B cell (primary cell): ENCODE measurements at places on chromosomes 1 and 21. TPM values are rescaled to one million over a fixed set of nuclear protein-coding genes. Genes with fewer than 3 reads are reported as not detected.

KRTAP19-3 gene
- not detected in 2 replicates for polyA plus RNA-seq

KCNH1 gene
- not detected in 2 replicates for polyA plus RNA-seq

ACP6 gene
- polyA plus RNA-seq, result 3.8 and 5.0 TPM in 2 replicates

SLC30A10 gene
- 0.06 TPM in 1 of 2 replicates, not detected in the other for polyA plus RNA-seq

LCE1F gene
- not detected in 2 replicates for polyA plus RNA-seq

CCDC27 gene
- polyA plus RNA-seq, result not detected in 2 replicates

CAMK1G gene
- not detected in 2 replicates for polyA plus RNA-seq

IVL gene
- not detected in 2 replicates for polyA plus RNA-seq

AIM2 gene
- polyA plus RNA-seq, result 14.4 and 40.4 TPM in 2 replicates

B3GALT2 gene
- polyA plus RNA-seq, result not detected in 2 replicates

HCRTR1 gene
- polyA plus RNA-seq, result not detected in 2 replicates

TBX19 gene
- polyA plus RNA-seq, result 5.6 and 6.3 TPM in 2 replicates

HTR1D gene
- polyA plus RNA-seq, result not detected in 2 replicates

GRCh38 chr1:79042117-79042516 is 35.6 kb upstream of the ADGRL4 start:
- no peak overlapping the region for H3K4me3 ChIP-seq
- H3K27ac ChIP-seq, result no peak overlapping the region
- no peaks in the 10 kb centered on the region for H3K36me3 ChIP-seq
- H3K4me1 ChIP-seq, result no peaks in the 10 kb centered on the region
- no peak for DNase-seq

DNA sequence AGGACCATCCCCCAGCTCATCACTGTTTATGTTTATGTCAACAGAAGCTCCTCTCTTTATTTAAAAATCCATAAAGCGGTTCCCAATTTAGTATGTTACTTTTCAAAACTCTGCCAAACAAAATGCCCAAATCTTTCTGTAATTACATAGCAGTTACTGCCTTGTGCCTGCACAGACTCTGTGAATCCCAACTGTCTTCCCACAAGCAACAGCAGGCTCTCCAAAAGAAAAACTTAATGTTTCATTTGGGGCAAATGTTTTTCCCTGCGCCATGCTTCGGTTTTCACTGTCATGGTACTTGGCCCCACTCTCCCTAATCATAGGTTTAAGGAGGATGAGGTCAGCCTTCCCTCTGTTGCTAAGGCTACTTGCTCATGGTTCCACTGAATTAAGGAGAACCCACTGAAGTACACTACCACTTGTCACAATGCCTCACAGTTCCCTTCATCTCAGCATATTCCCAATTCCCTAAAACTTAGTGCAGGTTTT is 4.6 kb downstream of the COLGALT2 start:
- H3K36me3 ChIP-seq, result no peaks in the 10 kb centered on the region
- peaks cover 22% of the 10 kb centered on the region for H3K27me3 ChIP-seq
- DNase-seq, result no peak
- H3K4me1 ChIP-seq, result peaks cover 17% of the 10 kb centered on the region
- no peak overlapping the region for H3K4me3 ChIP-seq
- H3K27ac ChIP-seq, result no peak overlapping the region

DNA sequence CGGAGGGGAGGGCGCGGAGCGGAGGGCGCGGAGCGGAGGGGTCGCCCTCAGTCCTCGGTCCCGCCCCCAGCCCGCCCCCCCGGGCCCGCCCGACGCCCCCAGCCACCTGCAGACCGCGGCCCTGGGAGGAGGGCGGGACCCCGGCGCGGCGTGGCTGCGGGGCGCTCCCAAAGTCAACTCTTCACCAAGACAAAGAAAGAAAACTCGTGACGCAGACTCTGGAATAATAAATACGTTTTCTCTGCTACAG is 1.2 kb downstream of the HES4 start:
- H3K4me3 ChIP-seq, result peak overlapping the region; percentile 26
- H3K36me3 ChIP-seq, result no peaks in the 10 kb centered on the region
- H3K27me3 ChIP-seq, result no peaks in the 10 kb centered on the region
- H3K27ac ChIP-seq, result no peak overlapping the region
- H3K4me1 ChIP-seq, result peaks cover 33% of the 10 kb centered on the region

- no peak overlapping the region for H3K27ac ChIP-seq
- H3K4me3 ChIP-seq, result no peak overlapping the region
- H3K4me1 ChIP-seq, result peaks cover 11% of the 10 kb centered on the region
- H3K27me3 ChIP-seq, result no peaks in the 10 kb centered on the region
- H3K36me3 ChIP-seq, result no peaks in the 10 kb centered on the region
- no peak for DNase-seq
Observed at GRCh38 chr1:116878804-116879477, 30.8 kb upstream of the PTGFRN start.

DNA sequence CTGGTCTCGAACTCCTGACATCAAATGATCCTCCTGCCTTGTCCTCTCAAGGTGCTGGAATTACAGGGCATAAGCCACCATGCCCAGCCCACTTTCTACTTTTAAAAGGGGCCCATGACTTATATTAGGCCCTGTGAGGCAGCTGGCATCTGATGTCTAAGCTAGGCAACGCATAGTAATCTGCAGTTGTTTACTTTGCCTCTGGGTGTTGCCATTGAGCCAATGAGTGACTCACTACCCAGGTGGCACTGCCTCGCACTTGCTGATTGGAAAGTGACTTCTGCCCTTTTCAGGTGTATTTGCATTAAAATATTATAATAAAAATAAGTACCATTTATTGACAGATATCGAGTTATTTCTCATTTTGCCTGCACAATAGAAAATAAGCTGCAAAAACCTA is 84.9 kb downstream of the KIF14 start:
- no peak overlapping the region for H3K27ac ChIP-seq
- no peaks in the 10 kb centered on the region for H3K36me3 ChIP-seq
- no peak for DNase-seq
- H3K4me1 ChIP-seq, result no peaks in the 10 kb centered on the region

GRCh38 chr1:19078536-19078935 is 122.1 kb upstream of the IFFO2 start:
- H3K27me3 ChIP-seq, result no peaks in the 10 kb centered on the region
- H3K4me1 ChIP-seq, result no peaks in the 10 kb centered on the region
- no peak overlapping the region for H3K27ac ChIP-seq

DNA sequence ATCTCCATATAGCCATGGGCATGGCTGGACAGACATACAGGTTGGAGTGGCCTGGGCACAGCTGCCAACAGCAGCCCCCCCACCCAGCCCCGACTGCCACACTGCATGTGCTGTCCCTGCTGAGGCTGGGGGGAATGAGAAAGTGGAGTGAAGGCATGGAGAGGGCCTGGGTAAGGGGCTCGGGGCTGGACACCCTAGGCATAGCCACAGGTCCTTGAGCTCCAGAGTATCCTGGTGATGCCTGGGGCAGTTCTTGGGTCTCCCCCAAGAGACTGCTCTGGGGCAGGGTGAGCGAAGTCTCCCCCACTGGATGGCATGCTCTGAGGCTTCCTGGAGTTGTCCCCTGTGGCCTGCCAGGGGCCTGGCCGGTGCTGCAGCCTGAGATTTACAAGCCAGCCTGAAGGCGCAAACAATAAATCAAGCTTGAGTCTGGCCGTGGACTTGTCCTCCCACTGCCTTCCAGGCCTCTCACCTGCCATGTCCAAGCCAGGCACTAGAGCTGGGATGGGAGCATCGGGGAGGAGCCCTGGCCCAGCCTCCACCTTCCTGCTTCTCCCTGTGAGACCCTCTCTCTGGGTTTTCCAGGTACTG is 53.6 kb downstream of the FOXO6 start:
- H3K27me3 ChIP-seq, result no peaks in the 10 kb centered on the region
- H3K36me3 ChIP-seq, result no peaks in the 10 kb centered on the region
- H3K4me3 ChIP-seq, result no peak overlapping the region
- no peak overlapping the region for H3K27ac ChIP-seq
- H3K4me1 ChIP-seq, result no peaks in the 10 kb centered on the region

- H3K4me1 ChIP-seq, result peaks cover 6% of the 10 kb centered on the region
- peak; percentile 27 for DNase-seq
- no peak overlapping the region for H3K4me3 ChIP-seq
- no peaks in the 10 kb centered on the region for H3K27me3 ChIP-seq
Observed at GRCh38 chr1:9289711-9290485, 2.8 kb upstream of the SPSB1 start.

DNA sequence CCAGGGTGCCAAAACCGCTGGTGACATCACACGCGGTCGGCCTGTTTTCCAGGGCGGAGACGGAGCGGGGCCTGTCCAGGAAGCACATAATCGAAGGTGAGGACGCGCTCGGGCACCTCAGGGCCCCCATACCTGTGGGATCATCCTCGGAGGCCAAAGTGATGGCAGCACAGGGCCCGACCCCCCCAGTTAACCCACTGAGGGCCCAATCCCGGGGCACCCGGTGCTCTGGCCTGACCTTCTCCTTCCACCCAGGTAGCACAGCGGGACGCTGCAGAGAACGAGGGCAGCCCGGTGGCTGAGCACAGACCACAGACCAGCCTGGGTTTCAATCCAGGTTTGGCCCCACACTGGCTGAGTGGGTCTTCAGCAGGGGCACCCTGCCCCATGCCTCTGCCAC is 43.3 kb downstream of the KCNAB2 start:
- no peak overlapping the region for H3K27ac ChIP-seq
- H3K4me1 ChIP-seq, result no peaks in the 10 kb centered on the region
- H3K4me3 ChIP-seq, result no peak overlapping the region
- H3K27me3 ChIP-seq, result no peaks in the 10 kb centered on the region
- no peak for DNase-seq
- no peaks in the 10 kb centered on the region for H3K36me3 ChIP-seq

GRCh38 chr1:196209983-196210382 is 398.3 kb downstream of the KCNT2 start:
- H3K4me3 ChIP-seq, result no peak overlapping the region
- H3K27me3 ChIP-seq, result no peaks in the 10 kb centered on the region
- no peaks in the 10 kb centered on the region for H3K4me1 ChIP-seq
- H3K27ac ChIP-seq, result no peak overlapping the region
- no peaks in the 10 kb centered on the region for H3K36me3 ChIP-seq

- H3K27me3 ChIP-seq, result no peaks in the 10 kb centered on the region
- DNase-seq, result no peak
- no peak overlapping the region for H3K27ac ChIP-seq
- no peaks in the 10 kb centered on the region for H3K36me3 ChIP-seq
- no peaks in the 10 kb centered on the region for H3K4me1 ChIP-seq
Observed at GRCh38 chr21:35825370-35826353, 234.7 kb downstream of the SETD4 start.

DNA sequence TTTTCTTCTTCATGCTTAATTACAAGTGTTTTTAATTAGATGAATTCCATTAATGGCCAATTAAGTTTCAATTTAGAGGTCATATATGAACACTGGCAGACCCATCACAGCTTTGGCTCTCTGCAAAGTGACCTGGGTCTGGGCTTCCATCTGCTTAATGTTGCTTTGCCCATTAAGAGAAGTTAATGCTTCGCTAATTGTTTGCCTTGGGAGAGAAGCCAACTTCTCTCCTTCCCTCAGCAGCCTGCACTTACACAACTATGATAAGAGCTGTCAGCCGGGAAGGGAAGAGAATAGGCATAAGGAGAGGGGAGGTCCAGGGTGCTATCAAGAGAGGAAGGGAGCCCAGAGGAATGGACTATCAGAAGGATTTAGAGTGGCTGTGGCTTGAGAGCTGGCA is 29.0 kb upstream of the CCDC190 start:
- no peaks in the 10 kb centered on the region for H3K36me3 ChIP-seq
- no peaks in the 10 kb centered on the region for H3K4me1 ChIP-seq
- H3K27me3 ChIP-seq, result no peaks in the 10 kb centered on the region
- H3K4me3 ChIP-seq, result no peak overlapping the region

DNA sequence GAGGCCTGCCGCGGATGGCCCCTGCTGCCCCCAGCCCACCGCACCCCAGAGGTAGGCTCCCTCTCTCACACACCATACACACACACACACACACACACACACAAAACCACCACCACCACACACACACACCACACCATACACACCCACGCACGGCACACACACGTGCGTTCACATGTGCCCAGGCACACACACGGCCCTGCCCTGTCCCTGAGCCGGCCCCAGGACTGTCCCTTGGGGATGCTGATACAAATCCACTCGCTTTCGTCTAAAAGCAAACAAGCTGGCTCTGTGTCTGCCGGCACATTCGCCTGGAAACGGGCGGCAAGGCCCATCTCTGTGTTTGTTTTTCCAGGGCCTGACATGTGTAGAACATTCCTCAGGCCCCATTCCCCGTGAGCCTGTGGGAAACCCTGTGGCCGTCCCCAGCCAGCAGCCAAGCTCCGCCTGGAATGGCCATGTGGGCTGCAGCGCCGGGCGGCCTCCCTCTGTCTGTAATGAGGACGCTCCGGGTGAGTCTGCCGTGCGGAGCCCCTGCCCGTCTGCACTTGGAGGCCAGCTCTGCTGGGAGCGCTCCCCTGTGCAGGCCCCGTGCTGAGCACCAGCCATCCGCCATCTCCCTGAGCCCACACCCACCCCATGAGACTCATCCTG is 67.4 kb downstream of the DMRTB1 start:
- DNase-seq, result no peak
- H3K36me3 ChIP-seq, result no peaks in the 10 kb centered on the region
- H3K27ac ChIP-seq, result no peak overlapping the region

DNA sequence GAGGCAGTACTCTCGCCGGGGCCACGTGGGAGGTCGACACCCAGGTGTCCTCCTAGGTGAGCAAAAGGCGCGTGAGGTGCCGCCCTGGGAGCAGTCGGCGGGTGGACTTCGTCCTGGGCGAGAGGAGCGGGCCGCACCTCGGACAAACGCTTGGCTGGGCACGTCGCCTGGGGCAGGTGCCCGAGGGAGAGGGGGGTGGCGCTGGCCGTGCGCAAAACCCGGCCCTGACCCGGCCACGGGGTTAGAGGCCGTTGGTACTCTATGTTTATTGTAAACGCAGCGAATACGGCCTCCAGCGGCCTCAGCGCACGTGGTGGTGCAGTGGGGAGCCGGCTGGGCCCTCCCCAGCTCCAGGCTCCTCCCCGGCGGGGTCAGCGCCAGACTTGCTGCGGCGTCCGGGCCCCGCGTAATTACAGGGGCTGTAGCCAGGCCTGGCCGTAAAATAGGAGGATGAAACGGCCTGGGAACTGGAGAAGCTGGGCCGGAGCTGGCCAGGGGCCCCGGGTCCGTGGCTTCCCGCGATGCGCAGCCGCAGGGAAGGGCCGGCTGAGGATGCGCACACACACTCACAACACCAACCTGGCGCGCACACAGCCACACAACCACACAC is 1.6 kb upstream of the EFNA1 start:
- H3K4me1 ChIP-seq, result peaks cover 34% of the 10 kb centered on the region
- H3K4me3 ChIP-seq, result no peak overlapping the region
- H3K36me3 ChIP-seq, result no peaks in the 10 kb centered on the region
- no peaks in the 10 kb centered on the region for H3K27me3 ChIP-seq
- DNase-seq, result no peak
- no peak overlapping the region for H3K27ac ChIP-seq

GRCh38 chr1:199688133-199688676 is 339.3 kb upstream of the NR5A2 start:
- peaks cover 5% of the 10 kb centered on the region for H3K27me3 ChIP-seq
- DNase-seq, result no peak
- no peak overlapping the region for H3K27ac ChIP-seq
- H3K36me3 ChIP-seq, result no peaks in the 10 kb centered on the region

GRCh38 chr1:231354330-231355020 is 16.4 kb downstream of the SPRTN start:
- DNase-seq, result no peak
- peaks cover 3% of the 10 kb centered on the region for H3K4me1 ChIP-seq

GRCh38 chr1:71031426-71031825 is 16.2 kb downstream of the PTGER3 start:
- no peak overlapping the region for H3K27ac ChIP-seq
- no peaks in the 10 kb centered on the region for H3K36me3 ChIP-seq
- no peak for DNase-seq
- peaks cover 10% of the 10 kb centered on the region for H3K27me3 ChIP-seq
- H3K4me3 ChIP-seq, result no peak overlapping the region

GRCh38 chr1:19199969-19200604 is 10.0 kb downstream of the UBR4 start:
- no peak for DNase-seq
- H3K4me3 ChIP-seq, result no peak overlapping the region
- H3K4me1 ChIP-seq, result no peaks in the 10 kb centered on the region
- no peaks in the 10 kb centered on the region for H3K27me3 ChIP-seq

- H3K27me3 ChIP-seq, result peaks cover 5% of the 10 kb centered on the region
- peaks cover 20% of the 10 kb centered on the region for H3K4me1 ChIP-seq
- no peak overlapping the region for H3K4me3 ChIP-seq
- DNase-seq, result no peak
- no peak overlapping the region for H3K27ac ChIP-seq
Observed at GRCh38 chr1:202812176-202813026, 1.6 kb downstream of the PCAT6 start.
